Stimulated activated CD4-positive, alpha-beta T cell treated with anti-CD3 and anti-CD28 coated beads, TNF-alpha, amount 100 ng/mL, for 24 hours (primary cell): ENCODE measurements at places on chromosomes 12 and 14.

- no peak for DNase-seq
Observed at GRCh38 chr14:101824339-101824727, 62.8 kb downstream of the PPP2R5C start.

- DNase-seq = no peak
Observed at GRCh38 chr12:72872238-72872887, 600.2 kb downstream of the TRHDE start.

GRCh38 chr12:49043856-49044258 is 16.7 kb downstream of the KMT2D start:
- DNase-seq = peak; percentile 59

DNA sequence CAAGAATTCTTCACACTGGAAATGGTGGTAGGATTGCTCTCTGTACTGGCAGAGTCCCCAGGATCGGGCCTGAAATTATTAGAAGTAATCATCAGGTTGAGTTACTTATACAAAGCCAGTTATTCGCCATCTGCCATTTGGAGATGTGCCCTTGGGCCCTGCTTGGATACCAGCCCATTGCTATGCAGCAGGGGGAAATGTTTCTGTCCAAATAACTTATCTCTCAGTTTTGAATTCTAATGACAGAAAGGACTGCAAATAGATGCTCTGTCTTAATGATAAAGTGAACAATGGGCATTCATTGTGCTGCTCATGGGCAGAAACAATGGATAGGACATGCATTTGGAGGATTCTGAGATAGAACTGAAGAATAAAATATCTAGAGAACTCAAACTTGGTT is 139.1 kb upstream of the PELI2 start:
- DNase-seq = no peak

- no peak for DNase-seq
Observed at GRCh38 chr14:23078692-23079116, 16.2 kb downstream of the ACIN1 start.

DNA sequence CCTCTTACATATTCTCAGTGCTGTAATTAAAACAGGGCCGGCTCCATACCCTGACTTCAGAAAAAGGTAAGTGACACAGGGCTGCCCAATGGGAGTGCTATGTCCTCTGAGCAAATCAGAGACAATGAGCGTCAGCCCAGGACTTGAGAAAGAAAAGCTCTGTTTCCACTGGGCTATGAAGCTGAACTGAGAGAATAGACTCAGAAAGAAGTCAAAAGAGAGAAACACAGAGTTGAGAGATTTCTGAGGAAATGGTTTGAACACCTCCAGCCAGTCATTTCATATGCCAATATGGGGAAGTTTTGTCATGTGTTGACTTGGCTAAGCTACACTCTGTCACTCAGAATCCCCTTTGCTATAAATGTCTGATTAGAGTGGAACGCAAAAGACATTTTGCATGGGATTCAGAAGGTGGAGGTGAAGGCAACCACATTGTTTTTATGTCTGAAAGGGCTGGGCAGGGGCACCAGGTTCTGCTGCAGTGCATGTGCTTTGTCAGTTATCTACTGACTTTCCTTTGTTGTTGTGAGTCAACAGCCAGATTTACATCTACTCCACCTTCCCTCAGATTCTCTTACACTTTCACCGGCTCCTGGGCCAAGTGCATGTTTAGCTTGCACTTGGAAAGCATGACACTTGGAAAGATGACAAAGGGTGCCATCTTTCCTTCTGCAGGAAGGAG is 313.3 kb downstream of the DUSP6 start:
- no peak for DNase-seq
